ENCODE measurements at places on chromosomes 4 and X. TPM values are rescaled to one million over a fixed set of nuclear protein-coding genes. Genes with fewer than 3 reads are reported as not detected.

The PABPC1L2A gene
- total RNA-seq: not detected

The CCDC149 gene
- total RNA-seq: 30.9 TPM

The ERVMER34-1 gene
- total RNA-seq: not detected

GRCh38 chrX:12975670-12975965 lies 708 bp downstream of the TMSB4X start:
- no peak for DNase-seq

DNA sequence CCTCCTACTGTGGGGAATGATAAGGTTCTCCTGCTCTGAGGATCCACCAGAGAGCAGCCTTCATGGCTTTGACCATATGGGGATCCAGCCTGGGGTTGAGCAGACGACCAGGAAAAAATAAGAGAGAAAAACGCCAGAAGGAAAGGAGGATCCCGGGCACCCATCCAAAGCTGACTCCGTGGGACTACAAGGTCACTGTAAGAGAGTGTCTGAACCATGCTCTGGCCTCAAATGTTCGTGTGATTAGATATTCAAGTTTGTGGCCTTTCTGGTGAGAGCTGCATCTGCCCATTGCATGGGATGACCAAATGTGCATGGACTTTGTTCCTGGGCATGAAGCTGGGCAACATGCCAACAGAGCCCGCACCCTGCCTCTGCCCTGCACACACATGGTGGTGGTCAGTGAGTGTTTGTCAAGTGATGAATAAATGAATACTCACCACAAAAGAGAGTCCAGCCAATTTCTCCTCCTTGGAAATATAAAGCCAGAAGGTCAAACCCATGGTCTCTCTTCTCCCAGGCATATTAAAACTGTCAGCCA lies 346.0 kb upstream of the GATB start:
- DNase-seq: no peak

DNA sequence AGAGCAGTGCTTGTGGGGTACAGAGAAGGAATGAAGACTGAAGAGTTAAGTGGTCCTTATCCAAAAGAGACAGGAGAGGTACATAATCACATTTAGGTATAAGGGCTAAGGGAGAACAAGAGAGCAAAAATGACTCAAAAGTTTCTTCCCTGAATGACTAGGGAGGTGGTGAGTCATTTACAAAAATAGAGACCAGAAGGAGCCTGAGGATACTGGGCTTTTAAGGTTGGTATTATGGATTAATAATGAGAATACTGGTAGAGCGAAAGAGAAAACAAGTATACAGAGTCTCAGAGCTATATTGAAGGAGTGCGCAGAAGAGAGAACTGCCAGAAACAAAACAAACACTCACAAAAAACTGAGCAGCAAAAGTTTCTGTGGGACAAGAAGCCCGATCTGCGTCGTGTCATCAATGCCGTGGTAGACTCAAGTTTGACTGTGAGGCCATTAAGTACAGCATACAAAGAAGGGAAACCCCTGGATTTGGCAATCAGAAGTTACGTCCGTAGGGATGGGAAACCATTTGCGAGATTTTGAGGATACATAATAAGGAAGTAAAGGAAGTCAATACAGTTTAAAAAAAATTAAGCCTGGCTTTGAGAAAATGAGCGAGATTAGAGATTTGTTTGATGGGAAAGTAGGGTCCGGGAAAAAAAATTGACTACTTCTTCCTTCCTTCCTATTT lies 129.1 kb upstream of the STIM2 start:
- DNase-seq: no peak

GRCh38 chrX:80705379-80705778 lies 104.3 kb downstream of the BRWD3 start:
- DNase-seq: no peak
